ENCODE measurements at places on chromosomes 12 and 14. TPM values are rescaled to one million over a fixed set of nuclear protein-coding genes. Genes with fewer than 3 reads are reported as not detected.

Gene TEX52
- total RNA-seq: not detected

- H3K27me3 ChIP-seq: no peaks in the 10 kb centered on the region
- H3K4me1 ChIP-seq: no peaks in the 10 kb centered on the region
- no peaks in the 10 kb centered on the region for H3K36me3 ChIP-seq
- DNase-seq: no peak
- no peak overlapping the region for H3K27ac ChIP-seq
- no peak overlapping the region for H3K4me3 ChIP-seq
Measured at GRCh38 chr14:47057364-47057763, 405.8 kb upstream of the RPL10L start.

GRCh38 chr14:92493492-92493891, 20.1 kb upstream of the RIN3 start:
- no peaks in the 10 kb centered on the region for H3K27me3 ChIP-seq
- H3K4me1 ChIP-seq: no peaks in the 10 kb centered on the region
- DNase-seq: no peak
- H3K27ac ChIP-seq: no peak overlapping the region

DNA sequence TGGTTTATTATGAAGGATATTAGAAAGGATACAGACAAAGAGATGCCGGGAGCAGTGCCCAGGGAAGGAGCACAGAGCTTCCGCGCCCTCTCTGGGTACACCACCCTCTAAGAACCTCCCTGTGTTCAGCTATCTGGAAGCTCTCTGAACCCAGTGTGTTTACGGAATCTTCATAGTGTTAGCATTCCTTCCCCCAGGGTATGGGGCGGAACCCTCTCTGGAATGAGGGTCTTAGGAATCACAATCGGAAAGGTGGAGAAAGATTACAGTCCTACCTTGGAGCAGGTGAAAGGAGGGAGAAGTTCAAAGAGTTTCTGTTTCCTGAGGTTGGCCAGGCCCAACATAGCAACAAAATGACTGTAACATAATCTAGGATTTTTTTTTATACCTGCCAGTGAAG, 6.8 kb upstream of the NUDT4 start:
- H3K27ac ChIP-seq: no peak overlapping the region
- H3K27me3 ChIP-seq: no peaks in the 10 kb centered on the region
- H3K4me3 ChIP-seq: no peak overlapping the region
- DNase-seq: no peak
- H3K4me1 ChIP-seq: peaks cover 46% of the 10 kb centered on the region
- H3K36me3 ChIP-seq: no peaks in the 10 kb centered on the region

- H3K27ac ChIP-seq: no peak overlapping the region
- no peaks in the 10 kb centered on the region for H3K36me3 ChIP-seq
- no peaks in the 10 kb centered on the region for H3K4me1 ChIP-seq
- H3K27me3 ChIP-seq: no peaks in the 10 kb centered on the region
- DNase-seq: no peak
Measured at GRCh38 chr12:122610207-122610606, 83.2 kb downstream of the KNTC1 start.

GRCh38 chr12:62468397-62468796, 1.8 kb downstream of the MON2 start:
- no peak overlapping the region for H3K27ac ChIP-seq
- peaks cover 4% of the 10 kb centered on the region for H3K36me3 ChIP-seq
- peaks cover 35% of the 10 kb centered on the region for H3K4me1 ChIP-seq
- no peaks in the 10 kb centered on the region for H3K27me3 ChIP-seq

DNA sequence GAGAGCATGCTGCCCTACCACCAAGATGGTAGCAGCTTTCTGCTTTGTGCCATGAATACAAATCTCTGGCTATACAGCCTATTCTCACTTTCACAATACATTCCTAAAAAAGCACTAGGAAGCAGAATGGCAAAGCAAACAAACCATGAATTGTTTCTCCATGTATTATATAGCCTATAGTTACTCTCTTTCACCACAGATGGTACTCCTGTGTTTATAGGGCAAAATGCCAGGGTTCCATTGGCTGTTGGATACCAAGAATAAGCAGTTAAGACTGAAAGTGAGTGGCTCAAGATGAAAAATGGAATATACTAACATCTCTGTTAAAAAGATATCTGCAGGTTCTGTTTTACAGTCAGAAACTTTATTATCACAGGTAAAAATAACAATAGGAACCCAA, 11.1 kb downstream of the ARF3 start:
- no peak overlapping the region for H3K4me3 ChIP-seq
- H3K36me3 ChIP-seq: no peaks in the 10 kb centered on the region
- no peak overlapping the region for H3K27ac ChIP-seq
- no peaks in the 10 kb centered on the region for H3K27me3 ChIP-seq
- DNase-seq: no peak

All from psoas muscle (tissue), 8 donors.